ENCODE measurements at places on chromosomes 6 and 20.

DNA sequence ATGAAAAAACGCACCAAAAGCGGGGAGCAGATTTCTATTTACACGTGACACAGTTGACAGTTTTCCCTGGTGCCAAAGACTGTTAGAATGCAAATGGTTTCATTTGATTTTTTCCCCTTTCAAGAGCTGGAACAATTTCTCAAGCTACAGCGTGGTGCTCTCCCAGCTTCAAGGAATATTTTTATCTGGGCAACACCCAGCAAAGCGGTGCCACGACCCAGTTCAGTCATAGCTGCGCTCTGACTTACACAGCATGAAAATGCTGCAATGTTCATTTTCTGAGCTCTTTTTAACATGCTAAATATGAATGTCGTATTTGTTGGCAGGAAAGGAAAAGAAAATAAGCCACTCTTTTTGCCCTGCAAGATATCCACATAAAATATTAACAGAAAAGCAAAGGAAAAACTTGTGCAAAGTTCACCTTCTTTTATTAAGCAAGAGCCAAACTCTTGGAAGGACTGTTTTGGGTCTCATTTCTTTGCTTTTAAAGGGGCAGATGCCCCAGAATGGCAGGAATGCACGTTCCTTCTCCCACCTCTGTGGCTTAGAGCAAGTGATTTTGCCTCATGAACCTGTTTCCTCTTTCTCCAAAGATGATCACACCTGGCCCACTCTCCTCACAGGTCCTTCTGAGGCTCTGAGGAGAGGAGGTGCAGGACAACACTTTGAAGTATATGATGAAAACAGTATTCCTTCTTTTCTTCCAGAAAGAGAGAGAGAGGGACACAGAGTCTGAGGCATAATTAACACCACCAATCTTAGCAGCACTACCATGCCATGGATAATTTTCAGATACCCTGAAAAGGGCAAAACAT, 47.0 kb downstream of the TTI1 start:
- DNase-seq: no peak

DNA sequence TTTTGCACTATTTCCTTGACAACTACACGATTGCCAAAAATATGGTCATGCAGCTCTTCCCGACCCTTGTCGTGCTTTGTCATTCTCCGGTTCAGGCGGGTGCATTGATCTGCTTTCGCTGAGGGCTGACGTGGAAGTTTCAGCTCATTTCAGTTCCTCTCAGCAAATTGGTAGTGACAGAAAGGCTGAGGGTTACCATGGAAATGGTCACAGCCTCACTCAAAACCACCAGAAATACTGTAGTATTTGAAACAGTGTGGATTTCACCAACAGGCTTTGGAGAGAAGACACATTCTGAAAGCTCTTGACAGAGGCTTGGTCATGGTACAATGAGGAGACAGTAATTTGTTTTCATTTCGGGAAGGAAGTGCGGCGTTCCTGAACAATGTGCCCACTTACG, 99.7 kb upstream of the EXOC2 start:
- DNase-seq: no peak

DNA sequence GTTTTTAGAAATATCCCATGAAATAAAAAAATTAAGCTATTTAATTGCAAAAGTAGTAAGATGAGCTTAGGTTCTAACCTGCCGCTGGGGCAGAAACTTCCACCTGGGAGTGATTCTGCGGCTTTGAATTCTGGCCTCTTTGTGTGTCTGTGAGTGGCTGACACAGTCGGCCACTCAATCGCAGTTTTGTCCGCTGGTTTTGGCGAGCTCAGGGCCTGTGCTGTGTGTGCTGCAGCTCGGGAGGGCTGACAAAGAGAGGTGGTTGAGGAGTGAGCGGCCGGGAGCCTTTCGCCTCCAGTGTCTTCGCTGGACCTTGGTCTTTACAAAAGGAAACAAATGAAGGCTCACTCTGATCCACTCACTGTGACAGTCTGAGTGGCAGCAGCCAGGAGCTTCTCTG, 128.4 kb downstream of the TIAM2 start:
- no peak for DNase-seq

GRCh38 chr20:36585410-36586125, 12.2 kb downstream of the TGIF2 start:
- no peak for DNase-seq

- DNase-seq: no peak
These were observed 144.5 kb upstream of the MCHR2 start for GRCh38 chr6:100138346-100139022.

DNA sequence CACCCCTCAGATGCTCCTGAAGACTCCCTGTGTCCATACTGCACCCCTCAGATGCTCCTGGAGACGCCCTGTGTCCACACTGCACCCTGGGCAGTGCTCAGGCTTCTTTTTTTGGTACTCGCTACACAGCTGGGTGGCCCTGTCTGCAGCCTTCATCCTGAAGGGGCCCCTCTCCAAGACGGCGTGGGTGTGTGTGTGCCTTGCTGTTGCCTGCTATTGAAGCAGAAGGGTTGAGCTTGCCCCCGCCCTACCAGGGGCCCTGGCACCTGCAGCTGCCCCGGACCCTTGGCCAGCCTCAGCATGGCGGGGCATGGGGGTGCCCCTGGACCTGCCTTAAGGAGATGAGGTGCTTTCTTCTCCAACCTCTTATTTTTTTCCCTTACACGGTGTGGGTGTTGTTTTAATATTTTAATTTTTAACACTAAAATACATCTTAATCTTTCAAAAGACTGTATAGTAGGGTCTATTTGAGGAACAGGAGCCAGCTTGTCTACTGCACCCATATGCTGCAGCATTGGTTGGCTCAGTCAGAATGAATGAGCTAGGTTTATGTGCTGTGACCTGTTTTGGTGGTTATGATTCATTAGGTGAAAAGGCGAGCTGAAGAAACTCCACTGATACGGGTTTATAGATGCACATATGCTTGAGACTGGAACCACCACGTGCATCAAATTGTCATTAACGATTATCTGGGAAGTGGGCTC, 135.9 kb downstream of the AGPAT4 start:
- no peak for DNase-seq

- DNase-seq: no peak
These were observed 11.4 kb upstream of the PBOV1 start for GRCh38 chr6:138229663-138230179.

All from activated T-helper 1 cell treated with anti-CD3 and anti-CD28 coated beads, Interleukin-2, amount 50 U/mL, for 16 hours (primary cell).